Adipocyte (in vitro differentiated cells): ENCODE measurements at places on chromosomes 4 and X.

GRCh38 chrX:41164449-41164848 lies 79.2 kb downstream of the USP9X start:
- DNase-seq = no peak

DNA sequence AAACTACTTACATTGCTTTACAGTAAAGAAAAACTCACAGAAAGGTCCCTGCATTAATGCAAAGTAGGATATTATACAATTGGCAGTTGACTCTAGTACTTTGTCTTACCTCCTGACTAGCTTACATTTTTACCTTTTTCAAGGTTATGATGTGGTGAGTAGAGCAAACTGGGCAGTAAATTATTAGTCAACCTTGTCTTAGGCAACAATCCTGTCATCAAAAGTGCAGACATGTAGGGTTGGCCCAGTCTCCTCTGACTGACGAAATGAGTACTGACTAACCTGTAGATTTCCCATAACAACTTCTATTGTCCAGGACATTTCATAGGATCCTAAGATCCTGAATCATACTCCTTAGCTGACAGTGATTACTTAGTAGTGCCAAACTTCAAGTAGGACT lies 142.0 kb upstream of the NUDT6 start:
- no peak for DNase-seq

DNA sequence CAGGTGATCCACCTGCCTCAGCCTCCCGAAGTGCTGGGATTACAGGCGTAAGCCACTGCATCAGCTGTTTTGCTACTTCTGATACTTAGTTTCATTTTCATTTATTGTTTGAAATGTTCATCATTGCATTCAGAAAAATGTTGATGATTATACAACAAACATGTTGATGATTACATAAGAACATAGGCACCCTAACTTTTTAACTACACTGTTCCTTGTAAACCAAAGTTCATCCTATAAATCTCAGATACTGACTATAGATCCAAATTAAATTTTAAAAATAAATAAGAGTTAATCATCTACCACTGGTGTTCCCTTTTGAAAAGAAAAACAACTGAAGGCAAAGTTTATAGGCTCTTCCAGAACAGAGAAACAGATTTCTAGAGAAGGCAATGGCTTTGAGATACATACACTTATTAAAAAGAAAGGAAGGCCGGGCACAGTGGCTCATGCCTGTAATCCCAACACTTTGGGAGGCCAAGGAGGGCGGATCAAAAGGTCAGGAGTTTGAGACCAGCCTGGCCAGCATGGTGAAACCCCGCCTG lies 23.4 kb downstream of the TRIM75 start:
- no peak for DNase-seq

GRCh38 chrX:8364369-8365141 lies 100.1 kb upstream of the VCX3B start:
- no peak for DNase-seq

DNA sequence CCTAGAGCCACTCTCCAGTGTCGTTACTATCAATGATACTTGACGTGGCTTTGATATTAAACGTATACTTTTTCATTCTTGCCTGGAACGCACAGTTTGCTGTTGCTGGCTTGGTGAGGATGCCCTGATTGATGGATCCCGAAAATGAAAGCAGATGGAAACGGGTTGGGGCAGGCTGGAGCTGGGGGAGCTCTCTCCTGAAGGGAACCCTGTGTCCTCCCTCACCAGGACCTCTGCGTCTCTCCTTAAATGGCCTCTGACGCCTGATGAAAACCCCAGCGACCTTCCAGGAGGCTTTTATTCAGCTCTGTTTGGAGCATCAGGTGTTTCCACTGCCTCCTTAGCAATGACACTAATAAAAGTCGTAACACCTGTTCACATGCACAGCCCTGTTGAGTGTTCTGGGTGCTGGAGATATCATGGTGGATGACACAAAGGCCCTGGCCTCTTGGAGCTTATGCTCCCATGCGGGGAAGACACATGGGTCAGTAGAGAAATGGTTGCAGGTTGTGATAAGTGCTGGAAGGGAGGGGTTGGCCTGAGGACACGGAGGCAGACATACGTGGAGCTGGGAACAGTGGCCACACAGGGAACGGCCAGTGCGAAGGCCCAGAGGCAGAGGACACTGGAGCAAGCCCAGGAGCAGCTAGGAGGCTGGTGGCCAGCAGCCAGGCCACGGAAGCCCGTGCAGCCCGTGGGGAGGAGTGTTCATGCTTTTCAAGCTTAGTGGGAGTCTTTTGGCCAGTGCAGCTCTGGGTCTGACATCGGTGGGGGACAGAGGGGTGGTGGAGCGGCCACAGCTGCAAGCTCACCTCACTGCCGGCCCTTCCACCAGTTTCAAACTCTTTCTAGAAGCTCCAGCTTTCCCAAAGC lies 7.5 kb downstream of the MSANTD1 start:
- DNase-seq = no peak

DNA sequence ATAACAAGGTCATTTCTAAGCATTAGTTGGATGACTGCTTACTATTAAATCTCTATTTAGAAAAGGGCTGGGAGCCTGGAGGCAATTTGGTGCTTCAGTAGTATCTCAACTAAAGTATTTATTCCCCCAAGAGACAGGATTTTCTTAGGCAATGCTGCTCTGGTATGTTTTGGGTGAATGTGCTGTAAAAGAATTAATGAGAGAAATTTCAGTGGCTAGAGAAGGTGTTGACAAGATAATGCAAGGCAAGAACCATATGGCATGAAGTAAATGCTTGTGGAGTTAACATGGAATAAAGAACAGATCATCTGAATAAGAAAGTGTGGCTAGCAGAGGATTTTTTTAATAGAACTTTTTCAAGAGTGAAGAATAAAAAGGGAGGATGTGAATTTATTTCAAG lies 3.9 kb downstream of the CYP2U1 start:
- DNase-seq = no peak

- DNase-seq = no peak
Observed at GRCh38 chr4:97500423-97500822, 642.9 kb downstream of the STPG2 start.

GRCh38 chrX:38882894-38883626 lies 81.8 kb downstream of the MID1IP1 start:
- peak; percentile 19 for DNase-seq

DNA sequence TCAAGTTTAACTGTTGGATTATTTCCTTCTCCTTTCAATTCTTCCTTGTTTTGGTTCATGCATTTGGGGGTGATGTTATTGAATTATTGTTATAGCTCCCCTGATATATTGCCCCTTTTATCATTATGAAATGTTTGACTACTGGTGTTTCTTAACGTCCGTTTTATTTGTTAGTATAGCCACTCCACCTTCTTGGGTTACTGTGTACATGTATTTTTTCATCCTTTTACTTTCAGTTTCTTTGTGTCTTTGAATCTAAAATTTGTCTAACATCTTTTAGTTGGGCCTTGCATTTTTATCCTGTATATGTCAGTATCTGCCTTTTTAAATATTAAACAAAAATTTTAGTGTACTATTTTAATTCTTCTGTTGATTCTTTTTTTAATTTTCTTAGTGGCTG lies 88.7 kb downstream of the TNIP2 start:
- DNase-seq = no peak

GRCh38 chrX:109472939-109473735 lies 8.7 kb downstream of the GUCY2F start:
- DNase-seq = peak; percentile 21

DNA sequence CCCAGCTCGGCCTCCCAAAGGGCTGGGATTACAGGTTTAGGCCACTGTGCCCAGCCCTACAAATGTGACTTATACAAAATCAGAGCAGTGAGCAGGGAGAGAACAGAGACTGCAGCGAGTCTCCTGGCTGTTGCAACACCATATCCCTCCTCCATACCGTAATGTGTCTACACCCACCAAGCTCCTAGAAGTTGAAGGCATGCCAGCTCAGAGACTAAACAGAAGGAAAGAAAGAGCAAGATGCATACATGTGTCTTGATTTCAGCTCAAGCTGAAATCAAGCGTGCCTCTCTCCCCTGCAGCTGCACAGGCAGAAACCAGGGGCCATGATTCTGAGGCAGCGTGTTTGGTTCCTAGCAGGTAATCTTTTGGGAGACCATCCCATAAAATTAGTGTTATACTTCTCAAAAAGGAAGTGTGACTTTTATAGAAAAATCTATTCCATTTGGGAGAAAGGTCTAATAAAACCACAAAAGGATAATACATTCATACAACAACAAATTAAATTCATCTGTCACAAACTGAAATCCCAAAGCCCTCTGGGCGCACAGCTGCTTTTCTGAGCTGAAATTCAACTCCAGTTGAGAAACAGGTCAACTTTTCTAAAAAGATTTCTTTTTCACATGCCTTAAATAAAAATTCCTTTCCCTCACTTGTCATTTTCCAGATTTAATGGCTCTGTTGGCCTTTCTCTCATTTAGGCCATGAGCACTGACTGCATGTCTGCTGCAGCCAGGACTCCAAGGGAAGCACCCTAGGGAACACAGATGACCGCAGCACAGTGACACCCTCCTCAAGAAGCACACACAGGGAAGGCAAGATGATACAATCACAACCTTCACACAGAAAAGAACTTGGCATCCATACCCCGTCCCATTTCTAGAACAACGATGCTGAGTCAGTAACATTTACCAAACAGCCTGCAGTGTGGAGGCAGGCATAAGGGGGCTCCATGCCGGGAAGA lies 34.4 kb downstream of the AFAP1 start:
- DNase-seq = peak; percentile 94

DNA sequence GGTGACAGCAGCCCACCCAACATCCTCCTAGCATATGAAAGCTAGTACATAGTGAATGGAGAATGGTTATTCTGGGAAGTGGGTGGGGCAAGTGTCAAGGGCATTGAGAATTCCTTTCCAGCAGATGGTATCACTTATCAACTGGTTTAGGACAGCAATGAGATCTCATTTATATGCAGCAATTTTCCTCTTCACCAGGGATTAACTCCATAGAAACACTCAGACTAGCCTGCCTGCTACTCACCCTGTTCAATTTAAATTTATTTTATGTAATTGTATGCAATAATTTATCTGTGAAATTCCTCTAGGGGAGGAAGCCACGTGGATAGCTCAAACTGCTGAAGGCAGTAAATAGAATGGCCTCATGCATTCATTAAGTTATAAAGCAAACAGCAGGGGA lies 101.6 kb upstream of the MID1IP1 start:
- no peak for DNase-seq
